ENCODE measurements at places on chromosomes 11 and 22. TPM values are rescaled to one million over a fixed set of nuclear protein-coding genes. Genes with fewer than 3 reads are reported as not detected.
A peak's percentile ranks its signal among the peaks of the same experiment; 100 is the strongest.

DNA sequence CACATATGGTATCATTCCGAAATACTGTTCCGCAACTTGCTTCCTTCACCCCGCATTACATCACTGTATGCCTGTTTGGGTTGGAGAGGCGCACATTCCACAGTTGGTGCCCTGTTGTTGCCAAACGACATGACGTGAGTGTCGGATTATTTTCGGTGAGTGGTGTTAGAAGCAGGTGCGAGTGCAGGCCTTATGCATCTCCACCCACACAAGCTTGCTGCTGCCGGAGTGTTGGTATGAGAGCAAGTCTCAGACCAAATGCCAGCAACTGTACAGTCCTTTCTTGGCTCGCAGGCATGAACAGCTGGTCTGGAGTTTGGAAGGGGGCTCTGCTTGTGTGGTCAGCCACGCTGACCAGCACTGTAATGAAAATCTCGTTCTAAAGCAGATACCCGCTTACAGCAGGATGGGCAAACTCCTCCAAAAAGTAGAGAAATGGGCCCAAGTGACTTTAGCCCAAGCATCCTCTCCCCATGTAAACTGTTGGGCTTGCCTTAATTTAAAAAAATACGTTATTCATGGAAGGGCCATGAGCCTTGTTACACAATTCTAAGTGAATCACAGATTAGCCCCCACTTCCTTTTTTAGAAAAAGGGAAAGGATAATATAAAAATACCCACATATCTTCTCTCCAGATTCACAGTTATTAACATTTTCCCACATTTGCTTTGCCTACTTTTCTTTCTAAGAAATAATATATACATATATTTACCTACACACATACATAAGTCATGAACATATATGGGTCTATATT is 48.7 kb upstream of the OR9Q1 start:
- H3K27me3 ChIP-seq = peaks cover 3% of the 10 kb centered on the region
- no peak for DNase-seq
- no peak overlapping the region for H3K27ac ChIP-seq
- H3K4me3 ChIP-seq = no peak overlapping the region
- H3K4me1 ChIP-seq = peaks cover 2% of the 10 kb centered on the region

DNA sequence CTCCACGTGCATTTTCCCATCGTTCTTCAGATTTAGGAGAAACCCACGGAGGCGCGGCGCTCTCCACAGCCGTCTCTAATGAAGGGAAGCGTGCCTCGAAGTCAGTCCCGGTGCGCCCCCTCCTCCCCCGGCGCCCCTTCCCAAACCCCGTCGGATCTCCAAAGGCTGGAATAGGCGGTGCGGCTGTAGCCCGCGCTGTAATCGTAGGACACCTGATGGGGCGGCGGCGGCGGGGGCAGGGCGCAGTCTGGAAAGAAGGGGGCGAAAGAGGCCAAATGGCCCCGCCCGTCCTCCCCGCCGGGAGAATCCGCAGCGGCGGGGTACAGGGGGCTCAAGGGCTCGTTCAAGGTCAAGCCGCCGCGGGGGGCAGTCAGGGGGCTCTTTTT is 1.3 kb downstream of the FAM181B start:
- H3K36me3 ChIP-seq = no peaks in the 10 kb centered on the region
- H3K27ac ChIP-seq = no peak overlapping the region
- DNase-seq = no peak
- peaks cover 51% of the 10 kb centered on the region for H3K27me3 ChIP-seq

DNA sequence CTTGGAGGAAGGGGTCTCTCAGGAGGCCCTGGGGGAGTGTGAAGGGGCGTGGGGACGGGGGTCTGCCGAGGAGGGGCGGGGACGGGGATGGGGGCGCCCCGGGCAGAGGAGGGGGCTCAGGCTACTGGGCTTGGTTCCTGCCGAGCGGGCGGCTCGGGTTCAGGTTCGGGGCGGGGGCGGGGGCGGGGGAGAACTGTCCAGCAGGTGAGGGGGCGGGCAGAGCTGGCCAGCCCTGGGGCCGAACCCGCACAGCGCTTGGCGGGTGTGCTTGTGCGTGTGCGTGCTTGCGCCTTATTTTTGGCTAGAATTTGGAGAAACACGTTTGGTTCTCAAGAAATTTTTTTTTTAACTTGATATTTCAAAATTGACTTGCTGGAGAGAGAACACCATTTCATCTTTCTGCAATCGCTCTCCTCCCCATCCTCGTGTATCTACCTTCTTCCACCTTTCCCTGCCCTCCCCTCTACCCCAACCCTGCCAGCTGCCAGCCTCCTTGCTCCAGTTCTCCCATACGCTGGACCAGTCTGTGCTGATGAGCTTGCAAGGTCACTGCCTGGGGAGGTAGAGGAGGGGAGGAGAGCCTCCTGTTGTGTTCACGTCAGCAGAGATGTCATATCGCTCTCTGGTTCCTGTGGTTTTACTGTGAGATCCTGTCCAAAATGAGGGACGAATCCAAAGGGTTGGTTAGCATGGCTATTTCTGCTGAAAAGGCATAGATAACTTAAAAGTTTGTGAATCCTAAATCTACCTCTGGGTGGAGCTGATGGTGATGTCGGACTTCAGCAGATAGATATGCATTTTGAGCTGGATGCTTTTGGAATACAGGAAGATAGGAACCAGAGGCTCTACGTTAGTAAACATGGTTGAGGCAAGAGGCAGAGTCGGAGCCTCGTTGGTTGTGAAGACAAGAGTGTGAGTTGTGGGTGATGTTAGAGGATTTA is 668 bp downstream of the MADD start:
- peak overlapping the region; percentile 83 for H3K27ac ChIP-seq
- H3K36me3 ChIP-seq = peaks cover 8% of the 10 kb centered on the region
- peak; percentile 72 for DNase-seq
- no peaks in the 10 kb centered on the region for H3K27me3 ChIP-seq
- peak overlapping the region; percentile 89 for H3K4me3 ChIP-seq

GRCh38 chr11:76200006-76200940 is 6.0 kb downstream of the WNT11 start:
- peaks cover 72% of the 10 kb centered on the region for H3K27me3 ChIP-seq
- no peak overlapping the region for H3K4me3 ChIP-seq
- no peak overlapping the region for H3K27ac ChIP-seq
- H3K36me3 ChIP-seq = no peaks in the 10 kb centered on the region
- DNase-seq = no peak

- DNase-seq = no peak
- peaks cover 5% of the 10 kb centered on the region for H3K4me1 ChIP-seq
- H3K27ac ChIP-seq = no peak overlapping the region
Observed at GRCh38 chr22:25351631-25352293, 132.3 kb downstream of the CRYBB2 start.

DNA sequence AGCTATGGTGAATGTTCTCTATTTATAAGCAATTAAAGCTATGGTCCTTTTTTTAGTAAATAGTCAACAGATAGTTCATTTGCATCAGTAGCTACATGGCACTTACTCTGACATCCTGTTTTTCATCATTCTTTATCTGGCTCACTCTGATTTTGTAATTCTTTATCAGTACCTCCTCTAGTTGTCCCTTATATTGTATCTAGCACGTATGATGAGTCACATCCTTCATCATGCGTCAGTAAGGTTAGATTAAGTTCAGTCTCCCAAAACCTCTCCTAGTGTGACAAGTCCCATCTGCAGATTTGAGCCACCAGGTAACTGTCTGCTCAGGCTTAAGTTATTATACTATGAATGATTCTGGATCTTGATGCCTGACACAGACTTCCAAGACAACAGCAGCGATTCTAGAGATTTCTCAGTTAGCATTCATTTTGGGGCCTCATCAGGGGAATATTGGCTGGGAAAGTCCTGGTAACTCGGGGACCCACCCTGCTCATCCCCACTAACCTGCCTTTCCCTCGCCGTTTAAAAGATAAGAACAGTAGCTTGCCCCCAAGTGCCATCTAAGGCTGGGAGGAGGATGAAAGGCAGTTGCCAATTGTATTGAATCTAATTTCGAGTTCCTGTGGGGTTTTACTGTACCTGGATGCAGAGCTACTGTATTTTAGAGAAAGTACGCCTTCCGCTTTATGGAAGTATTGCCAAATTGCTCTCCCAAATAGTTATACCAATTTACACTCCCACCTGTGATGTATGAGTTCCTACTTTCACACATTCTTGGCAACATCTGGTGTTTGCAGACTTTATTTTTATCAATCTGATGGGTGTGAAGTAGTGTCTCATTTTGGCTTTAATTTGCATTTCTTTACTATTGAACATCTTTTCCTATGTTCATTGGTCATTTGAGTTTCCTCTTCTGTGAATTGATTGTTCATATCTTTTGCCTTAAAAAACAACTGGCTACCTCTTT is 55.9 kb downstream of the ZC3H12C start:
- H3K27me3 ChIP-seq = no peaks in the 10 kb centered on the region
- peaks cover 3% of the 10 kb centered on the region for H3K36me3 ChIP-seq
- H3K4me1 ChIP-seq = peaks cover 8% of the 10 kb centered on the region

GRCh38 chr11:35043936-35044335 is 95.0 kb upstream of the CD44 start:
- no peak overlapping the region for H3K27ac ChIP-seq
- DNase-seq = no peak
- H3K4me1 ChIP-seq = no peaks in the 10 kb centered on the region
- no peaks in the 10 kb centered on the region for H3K27me3 ChIP-seq
- H3K36me3 ChIP-seq = no peaks in the 10 kb centered on the region

DNA sequence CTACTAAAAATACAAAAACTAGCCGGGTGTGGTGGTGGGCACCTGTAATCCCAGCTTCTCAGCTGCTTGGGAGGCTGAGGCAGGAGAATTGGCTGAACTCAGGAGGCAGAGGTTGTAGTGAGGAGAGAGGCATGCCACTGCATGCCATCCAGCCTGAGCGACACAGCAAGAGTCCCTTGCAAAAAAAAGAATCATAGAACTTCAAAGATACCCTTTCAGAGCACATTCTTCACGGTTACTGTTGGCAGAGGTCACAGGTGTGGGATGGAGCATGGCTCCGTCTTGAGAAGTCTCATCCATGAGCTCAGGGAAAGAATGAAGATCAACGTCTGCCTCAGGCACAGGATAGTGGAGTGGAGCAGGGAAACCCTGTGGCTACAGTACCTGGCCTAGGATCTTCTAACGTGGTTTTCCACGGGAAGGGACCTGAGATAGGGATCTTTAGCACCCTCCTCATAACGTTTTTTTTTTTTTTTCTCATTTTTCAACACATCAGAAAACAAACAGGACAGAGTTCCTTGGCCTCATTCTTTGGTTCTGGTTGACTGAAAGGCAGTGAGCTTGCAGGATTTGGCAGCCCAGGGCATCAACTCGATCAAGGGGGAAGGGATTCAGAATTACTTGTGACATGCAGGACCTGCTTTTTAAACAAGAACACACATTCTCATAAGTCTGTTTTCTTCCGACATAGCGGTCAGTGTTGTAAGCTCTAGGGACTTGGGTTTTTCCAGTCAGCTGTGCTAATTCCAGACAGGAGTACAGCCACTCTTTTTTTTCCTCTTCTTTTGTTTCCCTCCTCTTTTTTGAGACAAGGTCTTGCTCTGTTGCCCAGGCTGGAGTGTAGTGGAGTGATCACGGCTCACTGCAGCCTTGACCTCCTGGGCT is 22.8 kb downstream of the F2 start:
- peaks cover 39% of the 10 kb centered on the region for H3K36me3 ChIP-seq
- no peak overlapping the region for H3K27ac ChIP-seq
- no peak for DNase-seq
- peaks cover 4% of the 10 kb centered on the region for H3K4me1 ChIP-seq
- H3K27me3 ChIP-seq = no peaks in the 10 kb centered on the region
- H3K4me3 ChIP-seq = no peak overlapping the region

The OR5B21 gene
- not detected for total RNA-seq

DNA sequence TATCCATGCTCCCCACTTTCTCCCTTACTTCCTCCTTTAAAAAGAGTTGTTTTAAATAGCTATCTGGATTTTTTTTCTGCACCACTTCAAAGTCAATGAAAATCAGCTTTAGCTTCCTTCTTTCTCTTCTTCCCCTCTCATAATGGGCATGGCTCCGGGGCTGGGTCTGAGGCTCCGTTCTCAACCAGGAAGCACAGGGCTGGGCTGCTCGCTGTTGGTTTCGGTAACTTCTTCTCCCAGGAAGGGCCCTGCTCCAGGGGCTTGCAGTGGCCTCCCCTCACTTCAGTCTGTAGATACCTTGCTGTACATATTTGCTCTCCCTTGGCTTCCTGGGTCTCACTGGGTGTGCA is 23.8 kb downstream of the MICAL2 start:
- H3K27ac ChIP-seq = no peak overlapping the region
- H3K4me3 ChIP-seq = no peak overlapping the region
- H3K27me3 ChIP-seq = no peaks in the 10 kb centered on the region
- no peaks in the 10 kb centered on the region for H3K36me3 ChIP-seq

The TP53AIP1 gene
- not detected for total RNA-seq

DNA sequence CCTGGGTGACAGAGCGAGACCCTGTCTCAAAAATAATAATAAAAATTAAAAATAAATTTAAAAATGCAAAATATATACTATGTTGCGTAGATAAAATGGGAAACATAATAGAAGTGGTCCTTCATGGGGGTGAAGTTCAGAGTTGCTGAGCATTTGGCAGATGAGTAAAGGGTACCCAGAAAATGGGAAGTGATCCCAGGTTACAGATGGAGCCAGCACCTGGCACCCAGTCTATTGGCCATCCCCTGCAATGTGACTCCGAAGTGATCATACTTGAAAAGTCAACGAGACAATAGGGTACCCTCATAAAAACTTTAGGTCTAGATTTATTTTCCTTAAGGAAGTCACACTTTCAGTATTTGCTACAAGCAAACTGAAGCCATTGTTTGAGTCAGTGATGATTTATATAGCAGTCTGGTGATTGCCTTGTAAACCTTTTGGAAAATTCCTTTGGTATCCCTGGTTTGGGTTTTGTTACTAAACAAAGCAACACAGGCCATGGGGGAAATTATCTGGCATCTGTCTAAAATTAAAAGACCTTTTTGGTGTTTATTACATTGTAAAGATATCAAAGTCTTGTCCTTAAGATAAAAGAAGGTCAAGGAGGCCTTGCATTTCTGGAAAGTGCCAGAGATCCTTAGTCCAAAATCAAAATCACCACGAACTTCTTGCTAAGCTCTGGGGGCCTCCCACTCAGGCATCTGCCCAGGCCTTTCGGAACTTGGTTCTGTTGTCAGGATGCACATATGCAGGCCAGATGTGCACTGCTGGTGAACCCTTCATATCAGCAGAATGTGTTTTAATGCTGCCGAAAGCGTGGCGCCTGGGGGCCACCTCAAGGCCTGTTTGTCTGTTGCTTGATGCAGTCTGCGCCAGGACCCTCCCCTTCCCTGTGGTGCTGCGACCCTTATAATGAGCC is 4.3 kb downstream of the SMARCB1 start:
- H3K27ac ChIP-seq = peak overlapping the region; percentile 33
- peaks cover 39% of the 10 kb centered on the region for H3K36me3 ChIP-seq
- no peak overlapping the region for H3K4me3 ChIP-seq
- DNase-seq = peak; percentile 72

DNA sequence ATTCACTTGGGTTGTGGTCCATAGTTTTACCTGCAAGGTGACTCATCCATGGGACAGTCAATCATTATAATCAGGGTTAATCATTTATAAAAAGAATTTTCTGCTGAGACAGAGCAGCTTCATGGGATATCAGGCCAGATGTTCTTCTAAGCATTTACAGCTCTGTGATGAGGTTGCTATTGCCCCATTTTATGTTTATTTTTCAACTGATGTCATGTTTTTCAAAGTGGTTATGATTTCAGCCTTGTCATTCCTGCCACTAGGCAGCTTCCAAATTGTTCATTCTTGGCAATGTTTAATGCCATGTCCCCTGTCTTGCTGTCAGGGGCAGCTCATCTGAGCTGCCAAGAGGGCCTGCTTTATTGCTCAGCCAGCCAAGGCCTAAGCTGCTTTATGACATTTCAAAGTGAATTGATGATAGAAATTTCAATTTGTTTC is 35.9 kb upstream of the ZBED5 start:
- no peak overlapping the region for H3K4me3 ChIP-seq
- H3K4me1 ChIP-seq = peaks cover 22% of the 10 kb centered on the region
- peak overlapping the region; percentile 51 for H3K27ac ChIP-seq
- H3K36me3 ChIP-seq = no peaks in the 10 kb centered on the region
- peak; percentile 89 for DNase-seq
- no peaks in the 10 kb centered on the region for H3K27me3 ChIP-seq

Measured in IMR-90 (cell line).